SHP77 (cell line): ENCODE measurements at places on chromosomes 16 and 17.

DNA sequence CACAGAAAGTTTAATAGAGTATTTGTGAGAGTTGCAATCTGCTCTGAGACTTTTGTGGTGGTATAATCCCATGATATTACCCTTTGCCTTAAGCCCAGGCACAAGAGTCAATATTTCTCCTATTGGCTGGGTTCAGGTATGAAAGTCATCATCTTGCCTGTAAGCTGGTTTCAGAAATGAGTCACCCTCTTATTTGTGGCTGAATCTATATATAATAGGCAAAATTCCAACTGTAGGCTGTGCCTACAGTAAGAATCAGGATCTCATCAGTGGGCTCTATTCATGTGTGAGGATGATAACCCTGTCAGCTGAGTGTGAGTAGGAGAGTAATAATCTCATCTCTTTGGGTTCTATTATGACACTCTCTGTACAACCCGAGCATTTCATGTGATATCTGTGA lies 2103.1 kb downstream of the TP53TG3F start:
- no peak for DNase-seq

DNA sequence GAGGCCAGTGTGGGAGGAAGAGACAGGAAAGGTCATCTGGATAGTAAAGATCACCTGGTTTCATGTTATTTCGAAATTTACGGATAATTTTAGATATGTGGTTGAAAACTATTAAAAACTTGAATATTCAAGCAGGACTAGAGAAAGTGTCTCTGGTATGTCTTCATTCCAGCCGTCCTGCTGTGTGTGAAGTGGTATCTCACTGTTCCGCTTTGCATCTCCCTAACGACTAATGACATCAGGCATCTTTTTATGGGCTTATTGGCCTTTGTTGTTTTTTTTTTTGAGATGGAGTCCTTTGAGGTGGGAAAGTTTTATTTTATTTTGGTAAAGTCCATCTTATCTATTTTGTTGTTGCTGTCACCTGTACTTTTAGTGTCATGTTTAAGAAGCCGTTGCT lies 214.4 kb upstream of the CHMP6 start:
- no peak for DNase-seq

- DNase-seq: no peak
Measured at GRCh38 chr16:66443269-66443652, 16.2 kb downstream of the BEAN1 start.

DNA sequence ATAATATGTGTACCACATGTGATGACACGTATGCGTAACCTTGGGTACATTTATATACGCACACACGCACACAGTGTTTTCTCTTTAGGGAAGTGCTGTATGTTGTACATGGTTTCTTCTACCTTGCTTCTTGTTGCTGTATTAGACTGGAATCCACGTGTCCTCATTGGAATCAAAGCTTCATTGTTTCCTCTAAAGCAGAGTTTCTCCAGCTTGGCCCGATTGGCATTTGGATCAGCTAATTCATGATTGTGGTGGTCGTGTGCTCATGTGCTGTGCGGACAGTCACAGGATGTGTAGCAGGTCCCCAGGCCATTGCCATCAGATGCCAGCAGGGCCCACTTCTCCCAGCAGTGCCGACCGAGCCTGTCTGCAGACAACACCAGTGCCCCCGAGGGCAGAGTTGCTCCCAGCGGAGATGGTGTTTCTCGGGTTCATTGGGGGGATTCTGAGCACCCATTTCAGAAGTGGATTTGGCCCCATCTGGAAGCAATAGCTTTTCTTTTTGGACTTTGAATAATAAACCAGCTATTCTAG lies 148.4 kb downstream of the RPTOR start:
- peak; percentile 55 for DNase-seq

DNA sequence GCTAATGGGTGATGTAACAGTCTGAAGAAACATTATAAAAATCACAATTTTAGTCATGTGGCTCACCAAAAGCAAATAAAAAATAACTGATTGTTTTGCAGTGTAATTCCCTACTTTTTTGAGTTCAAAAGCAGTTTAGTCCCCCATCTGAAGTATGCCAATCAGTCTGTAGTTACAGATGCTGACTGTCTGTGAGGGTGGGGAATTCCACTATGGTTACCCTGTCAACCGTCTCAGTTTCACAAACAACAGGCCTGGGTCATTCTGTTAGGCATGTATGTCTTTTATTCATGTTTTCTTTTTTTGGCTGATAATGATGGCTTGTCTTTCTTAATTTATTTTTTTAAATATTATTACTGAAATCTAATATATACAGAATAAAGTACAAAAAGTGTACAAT lies 69.3 kb downstream of the STXBP4 start:
- no peak for DNase-seq

DNA sequence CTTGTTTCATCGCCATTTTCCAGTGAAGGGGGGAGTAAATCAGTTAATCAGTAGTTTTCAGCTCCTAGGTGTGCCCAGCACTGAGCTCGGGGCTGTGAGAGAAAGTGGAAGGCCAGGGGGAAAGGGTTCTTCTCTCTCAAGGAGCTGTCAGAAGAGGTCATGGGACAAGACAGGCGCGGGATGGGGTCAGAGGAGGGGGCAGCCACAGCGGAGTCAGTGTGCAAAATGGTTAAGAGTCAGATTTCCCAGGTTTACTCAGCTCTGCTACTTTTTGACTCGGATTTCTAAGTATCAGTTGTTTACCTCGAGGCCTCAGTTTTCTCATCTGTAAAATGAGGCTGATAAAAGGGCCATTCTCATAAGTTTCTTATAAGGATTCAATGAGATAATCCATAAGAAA lies 4.3 kb upstream of the XYLT1 start:
- no peak for DNase-seq

GRCh38 chr16:29775742-29776408 lies 2.2 kb upstream of the ZG16 start:
- no peak for DNase-seq

DNA sequence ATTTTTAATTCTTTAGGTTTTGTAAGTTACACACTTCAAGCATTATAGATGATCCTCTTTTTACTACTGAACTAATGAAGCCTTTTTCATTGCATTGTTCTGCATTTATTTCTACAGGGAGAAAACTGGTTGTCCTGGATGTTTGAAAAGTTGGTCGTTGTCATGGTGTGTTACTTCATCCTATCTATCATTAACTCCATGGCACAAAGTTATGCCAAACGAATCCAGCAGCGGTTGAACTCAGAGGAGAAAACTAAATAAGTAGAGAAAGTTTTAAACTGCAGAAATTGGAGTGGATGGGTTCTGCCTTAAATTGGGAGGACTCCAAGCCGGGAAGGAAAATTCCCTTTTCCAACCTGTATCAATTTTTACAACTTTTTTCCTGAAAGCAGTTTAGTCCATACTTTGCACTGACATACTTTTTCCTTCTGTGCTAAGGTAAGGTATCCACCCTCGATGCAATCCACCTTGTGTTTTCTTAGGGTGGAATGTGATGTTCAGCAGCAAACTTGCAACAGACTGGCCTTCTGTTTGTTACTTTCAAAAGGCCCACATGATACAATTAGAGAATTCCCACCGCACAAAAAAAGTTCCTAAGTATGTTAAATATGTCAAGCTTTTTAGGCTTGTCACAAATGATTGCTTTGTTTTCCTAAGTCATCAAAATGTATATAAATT lies 53.0 kb downstream of the TUBD1 start:
- no peak for DNase-seq

DNA sequence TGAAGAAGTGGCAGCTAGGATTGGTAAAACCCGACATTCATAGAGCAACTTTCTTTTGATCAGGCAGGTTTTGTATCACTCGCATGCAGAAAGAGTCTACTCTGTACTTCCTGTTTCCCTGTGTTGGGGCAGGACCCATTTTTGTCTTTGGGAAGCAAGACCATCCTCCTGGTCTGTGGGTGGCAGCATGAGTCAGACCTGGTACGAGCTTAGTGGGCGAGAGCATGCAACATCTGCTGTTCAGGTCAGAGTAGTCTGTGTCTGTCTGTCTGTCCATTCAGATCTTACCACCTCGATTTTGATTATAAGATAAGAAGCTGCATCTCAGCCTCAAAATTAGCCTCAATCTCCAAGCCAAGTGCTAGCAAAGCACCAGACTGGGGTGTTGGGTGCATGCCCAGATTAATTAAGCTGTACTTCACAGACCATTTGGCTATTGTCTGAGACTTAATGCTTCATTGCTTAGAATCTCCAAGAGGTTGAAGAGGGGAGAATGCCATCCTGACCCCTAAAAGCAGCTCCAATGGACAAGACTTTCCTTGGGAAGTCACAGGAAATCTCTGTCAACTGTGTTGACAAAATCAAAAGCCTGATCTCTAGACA lies 110.9 kb downstream of the XYLT1 start:
- no peak for DNase-seq

GRCh38 chr16:23469814-23470213 lies 16.8 kb upstream of the COG7 start:
- peak; percentile 8 for DNase-seq

DNA sequence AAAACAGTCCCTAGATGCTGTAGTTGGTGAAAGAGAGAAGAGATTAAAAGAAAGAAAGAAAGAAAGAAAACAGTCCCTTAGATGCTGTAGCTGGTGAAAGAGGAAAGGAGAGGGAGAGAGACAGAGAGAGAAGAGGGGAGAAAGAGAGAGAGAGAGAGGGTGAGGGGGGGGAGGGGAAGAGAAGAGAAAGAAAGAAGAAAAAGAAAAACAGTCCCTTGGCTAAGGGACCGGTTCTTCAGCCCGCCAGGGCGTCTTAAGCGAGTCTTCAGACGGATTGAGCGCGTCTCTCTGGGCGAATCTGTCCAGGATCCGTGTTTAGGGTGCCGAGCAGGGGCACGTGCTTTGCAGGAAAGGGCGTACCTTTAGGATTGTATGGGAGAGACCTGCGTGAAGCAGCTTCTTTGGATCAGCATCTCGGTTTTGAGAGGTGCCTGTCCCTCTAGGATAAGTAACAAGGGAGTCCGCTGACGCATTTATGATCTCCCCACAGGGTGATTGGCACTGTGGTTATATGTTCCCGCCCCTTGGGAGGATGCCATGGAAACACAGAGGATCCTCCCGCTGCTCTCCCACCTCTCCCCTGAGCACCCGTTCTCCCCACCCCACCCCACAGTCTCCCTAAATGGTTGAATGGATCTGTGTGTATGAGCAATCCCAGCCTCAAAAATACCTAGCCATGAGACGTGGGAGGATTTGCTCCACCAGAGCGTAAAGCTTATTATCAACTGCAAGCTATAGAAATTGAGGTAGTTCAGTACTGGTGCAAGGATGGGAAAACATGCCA lies 16.7 kb downstream of the GNGT2 start:
- peak; percentile 41 for DNase-seq

DNA sequence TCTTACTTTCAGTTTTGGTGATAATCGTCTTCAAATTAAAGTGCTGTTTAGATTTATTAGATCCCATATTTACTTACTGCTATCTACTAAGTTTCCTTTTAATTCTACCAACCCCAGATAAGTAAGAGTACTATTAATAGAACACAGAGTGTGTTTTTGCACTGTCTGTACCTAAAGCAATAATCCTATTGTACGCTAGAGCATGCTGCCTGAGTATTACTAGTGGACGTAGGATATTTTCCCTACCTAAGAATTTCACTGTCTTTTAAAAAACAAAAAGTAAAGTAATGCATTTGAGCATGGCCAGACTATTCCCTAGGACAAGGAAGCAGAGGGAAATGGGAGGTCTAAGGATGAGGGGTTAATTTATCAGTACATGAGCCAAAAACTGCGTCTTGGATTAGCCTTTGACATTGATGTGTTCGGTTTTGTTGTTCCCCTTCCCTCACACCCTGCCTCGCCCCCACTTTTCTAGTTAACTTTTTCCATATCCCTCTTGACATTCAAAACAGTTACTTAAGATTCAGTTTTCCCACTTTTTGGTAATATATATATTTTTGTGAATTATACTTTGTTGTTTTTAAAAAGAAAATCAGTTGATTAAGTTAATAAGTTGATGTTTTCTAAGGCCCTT lies 56.8 kb downstream of the HLF start:
- no peak for DNase-seq

DNA sequence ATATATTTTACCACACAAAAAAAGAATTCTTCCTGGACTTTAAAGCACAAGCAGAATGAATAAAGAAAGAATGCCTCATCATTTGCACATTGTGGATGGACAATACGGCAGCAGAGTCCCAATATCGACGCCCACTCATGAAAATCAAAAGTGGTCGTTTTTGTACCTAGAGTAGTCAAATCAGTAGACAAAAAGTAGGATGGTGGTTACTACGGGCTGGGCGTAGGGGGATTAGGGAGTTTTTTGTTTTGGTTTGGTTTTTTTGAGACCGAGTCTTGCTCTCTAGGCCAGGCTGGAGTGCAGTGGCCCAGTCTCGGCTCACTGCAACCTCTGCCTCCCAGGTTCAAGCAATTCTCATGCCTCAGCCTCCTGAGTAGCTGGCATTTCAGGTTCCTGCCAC lies 8.6 kb upstream of the CENPV start:
- no peak for DNase-seq
